ENCODE measurements at places on chromosomes 12 and 14. TPM values are rescaled to one million over a fixed set of nuclear protein-coding genes. Genes with fewer than 3 reads are reported as not detected.

GRCh38 chr12:131897276-131897675, 2.9 kb downstream of the ULK1 start:
- no peak for DNase-seq
- peaks cover 2% of the 10 kb centered on the region for H3K27me3 ChIP-seq
- H3K4me3 ChIP-seq: no peak overlapping the region
- H3K36me3 ChIP-seq: no peaks in the 10 kb centered on the region
- peaks cover 23% of the 10 kb centered on the region for H3K4me1 ChIP-seq

DNA sequence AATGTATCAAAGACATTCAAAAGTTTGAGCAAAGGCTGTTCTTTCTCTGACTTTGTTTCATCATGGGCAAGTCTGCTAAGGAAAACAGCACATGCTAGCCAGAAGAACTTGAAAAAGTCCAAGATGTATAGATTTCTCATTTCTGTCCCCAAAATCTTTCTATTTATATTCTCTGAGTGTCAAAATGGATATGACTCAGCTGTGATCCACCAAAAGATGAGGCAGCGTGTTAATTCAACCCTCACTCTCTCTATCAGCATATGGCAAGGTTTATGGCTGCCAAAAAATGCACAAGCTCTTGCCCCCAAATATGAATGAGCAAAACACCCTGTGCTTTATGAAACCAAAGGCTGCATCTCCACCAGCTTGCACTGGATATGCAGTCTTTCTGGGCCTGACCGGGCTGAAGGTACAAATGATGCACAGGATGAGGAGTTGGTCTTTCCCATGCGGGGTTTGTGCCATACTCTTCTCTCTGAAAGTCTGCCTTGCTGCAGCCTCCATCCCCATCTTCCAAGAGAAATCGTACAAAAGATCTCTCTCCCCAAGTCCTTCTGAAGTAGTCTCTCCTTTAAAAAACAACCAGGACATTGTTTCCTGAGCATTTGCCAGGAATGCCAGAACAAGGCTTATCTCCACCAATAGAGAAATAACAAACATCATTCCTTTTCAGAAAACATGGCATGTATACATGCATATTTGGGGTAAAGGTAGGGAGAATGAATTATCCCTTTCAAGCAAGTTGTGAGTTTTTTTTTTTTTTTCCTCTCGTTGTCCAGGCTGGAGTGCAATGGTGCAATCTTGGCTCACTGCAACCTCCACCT, 203.4 kb downstream of the TMX1 start:
- H3K36me3 ChIP-seq: no peaks in the 10 kb centered on the region
- DNase-seq: no peak
- H3K27me3 ChIP-seq: no peaks in the 10 kb centered on the region
- H3K4me1 ChIP-seq: peaks cover 83% of the 10 kb centered on the region
- H3K4me3 ChIP-seq: peak overlapping the region; percentile 73

GRCh38 chr14:96126339-96126782, 78.3 kb upstream of the BDKRB2 start:
- no peak for DNase-seq
- H3K36me3 ChIP-seq: no peaks in the 10 kb centered on the region
- H3K4me1 ChIP-seq: peaks cover 42% of the 10 kb centered on the region
- H3K27me3 ChIP-seq: no peaks in the 10 kb centered on the region
- H3K4me3 ChIP-seq: no peak overlapping the region
- H3K27ac ChIP-seq: no peak overlapping the region

DNA sequence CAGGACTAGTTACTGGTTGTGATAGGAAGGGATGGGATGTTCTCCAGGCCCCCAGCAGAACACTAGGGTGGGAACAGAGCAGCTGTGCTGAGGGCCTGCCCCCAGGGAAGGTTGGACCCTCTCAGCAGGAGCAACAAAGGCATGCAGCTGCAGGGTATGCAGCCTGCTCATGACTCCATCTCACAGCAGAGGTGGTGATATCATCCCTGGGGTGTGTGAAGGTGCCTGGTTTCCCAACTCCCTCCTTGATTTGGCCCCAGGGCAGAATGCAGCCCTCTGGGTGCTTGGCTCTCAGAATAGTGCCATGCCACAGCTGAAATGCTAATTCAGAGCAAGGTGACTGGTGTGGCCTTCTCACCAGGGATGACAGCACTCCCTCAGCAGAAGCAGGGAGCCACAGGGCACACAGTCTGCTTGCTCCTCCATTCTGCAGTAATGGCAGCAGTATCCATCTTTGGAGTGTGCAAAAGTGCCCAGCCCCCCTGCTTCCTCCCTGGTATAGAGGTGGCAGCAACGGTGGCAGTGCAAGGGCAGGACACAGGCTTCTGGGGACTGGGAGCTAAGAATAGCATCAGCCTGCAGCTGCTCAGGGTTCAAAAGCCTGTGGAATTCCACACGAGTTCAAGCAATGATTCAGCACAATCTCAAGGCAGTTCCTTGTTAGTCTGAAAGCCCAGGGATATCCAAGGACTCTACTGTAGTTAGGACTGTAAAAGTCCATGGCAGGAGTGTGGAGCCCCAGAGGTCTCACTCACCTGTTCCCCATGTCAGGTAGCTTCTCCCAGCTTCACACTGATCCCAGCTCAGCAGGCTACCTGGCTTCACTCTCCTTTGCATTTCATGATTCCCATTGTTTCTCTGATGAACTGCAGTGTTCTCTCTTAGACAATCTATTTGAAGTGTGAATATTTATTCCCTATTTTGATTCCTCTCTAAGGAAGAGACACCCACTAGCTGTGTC, 298.1 kb upstream of the FOXG1 start:
- no peak overlapping the region for H3K4me3 ChIP-seq
- no peaks in the 10 kb centered on the region for H3K4me1 ChIP-seq
- DNase-seq: no peak
- H3K36me3 ChIP-seq: no peaks in the 10 kb centered on the region
- H3K27ac ChIP-seq: no peak overlapping the region
- no peaks in the 10 kb centered on the region for H3K27me3 ChIP-seq

DNA sequence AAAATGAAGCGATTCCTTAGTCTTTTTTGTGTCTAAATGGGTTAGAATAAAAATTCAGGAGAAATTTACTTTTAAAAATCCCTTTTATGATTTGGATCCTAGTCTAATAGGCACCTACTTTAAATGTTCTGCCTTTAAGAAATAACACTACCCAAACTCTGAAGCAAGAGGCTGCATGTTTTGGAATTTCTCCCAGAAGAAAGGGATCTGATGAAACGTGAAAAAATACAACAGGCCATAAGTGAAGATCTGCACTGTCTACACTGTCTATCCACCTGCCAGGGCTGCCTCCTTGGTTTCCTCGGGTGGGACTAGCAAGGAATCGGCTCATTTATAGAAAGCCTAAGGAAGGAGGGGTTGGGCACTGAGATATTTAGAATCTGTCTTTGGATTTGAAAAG, 22.1 kb downstream of the ACVR1B start:
- H3K36me3 ChIP-seq: peaks cover 20% of the 10 kb centered on the region
- DNase-seq: no peak
- peak overlapping the region; percentile 13 for H3K27ac ChIP-seq
- H3K4me1 ChIP-seq: peaks cover 90% of the 10 kb centered on the region

DNA sequence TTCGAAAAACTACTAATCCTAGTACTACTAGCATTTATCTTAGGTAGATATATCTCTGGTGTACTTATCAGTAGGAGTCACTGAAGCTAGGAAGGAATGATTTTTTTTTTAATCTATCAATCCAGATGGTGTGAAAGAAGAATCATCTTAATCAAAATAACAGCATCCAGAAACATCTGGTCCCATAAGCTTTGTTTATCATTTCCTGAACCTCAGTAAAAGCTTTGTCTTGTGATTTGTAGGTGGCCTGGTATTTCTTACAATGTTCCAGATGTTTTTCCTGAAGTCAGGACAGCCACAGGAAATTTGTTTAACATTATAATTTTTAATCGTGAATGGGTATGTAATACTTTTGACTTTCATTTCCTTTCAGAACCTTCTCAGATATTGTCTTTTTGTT, 28.0 kb upstream of the LUM start:
- H3K4me3 ChIP-seq: peak overlapping the region; percentile 7
- no peak for DNase-seq
- no peaks in the 10 kb centered on the region for H3K27me3 ChIP-seq
- peaks cover 9% of the 10 kb centered on the region for H3K36me3 ChIP-seq
- H3K27ac ChIP-seq: peak overlapping the region; percentile 40

DNA sequence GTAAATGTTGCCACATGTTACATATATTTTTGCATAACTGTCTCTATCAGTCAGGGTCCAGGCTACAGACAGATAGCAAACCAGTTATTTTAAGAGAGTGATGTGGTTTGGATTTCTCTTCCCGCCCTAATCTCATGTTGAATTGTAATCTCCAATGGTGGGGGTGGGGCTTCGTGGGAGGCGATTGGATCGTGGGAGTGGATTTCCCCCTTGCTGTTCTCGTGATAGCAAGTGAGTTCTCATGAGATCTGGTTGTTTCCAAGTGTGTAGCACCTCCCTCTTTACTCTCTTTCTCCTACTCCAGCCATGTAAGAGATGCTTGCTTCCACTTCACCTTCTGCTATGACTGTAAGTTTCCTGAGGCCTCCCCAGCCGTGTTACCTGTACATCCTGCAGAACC, 704.2 kb upstream of the TBX3 start:
- H3K36me3 ChIP-seq: no peaks in the 10 kb centered on the region
- H3K4me1 ChIP-seq: no peaks in the 10 kb centered on the region
- no peaks in the 10 kb centered on the region for H3K27me3 ChIP-seq
- no peak overlapping the region for H3K27ac ChIP-seq
- DNase-seq: no peak

Gene LAG3
- 0.59 TPM for total RNA-seq

Gene RERGL
- not detected for total RNA-seq

Gene CCDC177
- total RNA-seq: not detected

Gene COX8C
- not detected for total RNA-seq

Gene GPR132
- 0.24 TPM for total RNA-seq

Gene GUCY2C
- total RNA-seq: 0.06 TPM

Gene RD3L
- not detected for total RNA-seq

Measured in HFFc6 (cell line).